ENCODE measurements at places on chromosomes 12 and 14.

- DNase-seq, result no peak
Observed at GRCh38 chr12:110689281-110690126, 589 bp upstream of the HVCN1 start.

- no peak for DNase-seq
Observed at GRCh38 chr12:92008345-92008744, 137.3 kb downstream of the BTG1 start.

- no peak for DNase-seq
Observed at GRCh38 chr14:31441273-31442111, 15.8 kb downstream of the DTD2 start.

- no peak for DNase-seq
Observed at GRCh38 chr12:53174881-53175491, 5.5 kb upstream of the ZNF740 start.

- no peak for DNase-seq
Observed at GRCh38 chr14:70140614-70141013, 48.1 kb downstream of the SLC8A3 start.

GRCh38 chr14:62557416-62557815 is 487.8 kb downstream of the KCNH5 start:
- no peak for DNase-seq

DNA sequence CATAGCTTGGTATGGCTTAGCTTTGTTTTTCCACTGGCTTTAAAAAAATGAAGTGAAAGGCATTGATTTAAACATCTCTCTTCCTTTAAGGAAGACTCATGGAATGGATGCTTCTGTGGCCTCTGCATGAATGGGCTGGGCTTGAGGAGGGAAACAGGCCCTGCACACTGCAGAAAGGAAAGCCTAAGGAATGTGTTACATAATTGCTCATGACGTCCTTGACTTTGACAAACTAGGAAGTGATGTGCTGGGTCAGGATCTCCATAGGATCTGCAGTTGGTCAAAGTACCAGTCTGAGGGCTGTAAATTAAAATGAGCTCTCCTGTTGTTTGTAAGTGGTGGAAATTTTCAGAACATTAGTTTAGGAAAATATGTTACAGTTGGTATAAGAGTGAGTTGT is 12.7 kb downstream of the SAMD4A start:
- no peak for DNase-seq

DNA sequence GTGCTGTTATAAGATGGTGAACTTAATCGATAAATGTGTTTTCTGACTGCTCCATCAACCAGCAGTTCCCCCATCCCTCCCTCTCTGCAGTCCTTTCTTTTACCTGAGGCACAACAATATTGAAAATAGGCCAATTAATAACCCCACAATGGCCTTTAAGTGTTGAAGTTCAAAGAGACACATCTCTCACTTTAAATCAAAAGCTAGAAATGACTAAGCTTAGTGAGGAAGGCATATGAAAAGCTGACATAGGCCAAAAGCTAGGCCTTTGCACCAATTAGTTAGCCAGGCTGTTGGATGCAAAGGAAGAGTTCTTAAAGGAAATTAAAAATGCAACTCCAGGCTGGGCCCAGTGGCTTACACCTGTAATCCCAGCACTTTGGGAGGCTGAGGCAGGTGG is 43.7 kb downstream of the SAV1 start:
- no peak for DNase-seq

GRCh38 chr12:1262011-1262410 is 271.0 kb downstream of the ERC1 start:
- no peak for DNase-seq

DNA sequence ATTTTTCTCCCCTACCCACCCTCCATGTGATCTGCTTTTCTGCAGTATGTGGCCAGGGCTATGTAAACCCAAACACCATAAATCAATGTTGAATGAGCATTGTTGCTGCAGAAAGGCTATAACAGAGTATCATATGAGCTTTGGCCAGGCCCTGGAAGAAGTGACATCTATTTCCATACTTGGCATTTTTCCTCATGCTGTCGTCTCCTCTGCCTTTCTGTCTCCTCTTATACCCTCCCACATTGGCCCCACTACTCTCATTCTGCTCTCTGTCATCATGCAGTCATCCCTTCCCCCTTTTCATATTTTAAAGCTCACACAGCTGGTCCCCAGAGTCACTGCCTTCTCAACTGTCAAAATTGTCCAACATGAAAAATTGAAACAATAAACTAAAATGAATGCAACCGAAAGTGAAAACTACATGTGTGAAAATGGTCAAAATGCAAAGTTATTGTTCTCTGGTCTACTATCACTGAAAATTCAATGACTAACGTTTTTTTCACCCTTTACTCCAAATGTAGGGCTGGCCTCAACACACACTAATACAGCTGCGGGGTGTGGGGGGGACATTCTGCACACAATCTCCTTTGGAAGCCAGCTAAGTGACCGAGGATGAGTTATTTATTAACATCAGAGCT is 290.7 kb upstream of the TMPO start:
- DNase-seq, result no peak

DNA sequence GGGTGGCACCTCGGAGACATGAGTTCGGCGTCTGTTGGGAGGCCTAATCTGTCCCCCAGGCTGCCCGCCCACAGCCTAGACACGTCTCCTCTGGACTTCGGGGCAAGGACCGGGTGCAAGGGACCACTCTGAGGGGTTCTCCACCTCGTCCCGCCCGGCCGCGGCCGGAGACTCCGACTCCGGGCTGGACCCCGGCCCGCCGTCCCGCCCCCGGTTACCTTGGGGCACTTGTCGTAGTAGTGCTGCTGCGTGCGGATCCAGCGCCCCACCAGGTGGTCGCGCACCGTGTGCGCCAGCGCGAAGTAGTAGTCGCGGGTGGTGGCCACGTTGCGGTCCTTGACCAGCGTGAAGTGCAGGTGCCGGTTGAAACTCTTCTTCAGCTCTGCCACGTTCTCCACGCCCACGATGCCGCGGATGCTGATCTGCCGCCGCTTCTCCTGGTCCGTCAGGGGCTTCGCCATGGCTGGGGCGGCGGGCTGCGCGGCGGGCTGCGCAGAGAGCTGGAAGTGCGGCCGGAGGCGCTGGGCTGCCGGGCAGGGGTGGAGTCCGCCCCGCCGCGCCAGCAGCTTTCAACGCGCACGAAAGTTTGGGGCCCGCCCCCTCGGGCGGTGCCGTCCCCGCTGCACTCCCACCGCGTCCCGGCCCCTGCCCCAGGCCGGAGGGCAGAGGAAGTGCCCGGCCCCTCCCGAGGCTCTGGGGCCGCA is at the start of gene PYGL:
PYGL (minus strand) TSS at position 541 of the 704 bp plus-strand sequence; CDS start at position 461, 80 bp downstream.
- DNase-seq, result no peak

DNA sequence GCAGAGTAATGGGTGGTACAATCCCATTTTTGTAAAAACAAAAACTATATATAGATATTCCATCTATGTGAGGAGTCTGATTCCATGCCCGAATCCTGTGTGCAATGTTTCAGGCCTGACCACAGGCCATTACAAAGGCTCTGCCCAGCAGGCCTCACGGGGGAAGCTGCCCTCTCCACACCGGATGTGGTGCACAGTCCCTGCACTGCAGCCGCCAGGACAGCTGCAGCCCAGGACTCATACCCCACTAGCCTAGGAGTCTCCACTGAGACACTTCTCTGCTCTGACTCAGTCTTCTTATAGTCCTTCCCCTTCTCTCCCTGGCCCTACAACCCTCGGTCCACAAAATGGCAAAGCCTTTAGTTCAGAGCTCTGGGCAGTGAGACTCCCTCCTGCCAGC is 190.4 kb downstream of the PPM1H start:
- DNase-seq, result no peak

- no peak for DNase-seq
Observed at GRCh38 chr14:101246894-101247841, 314.1 kb upstream of the DIO3 start.

DNA sequence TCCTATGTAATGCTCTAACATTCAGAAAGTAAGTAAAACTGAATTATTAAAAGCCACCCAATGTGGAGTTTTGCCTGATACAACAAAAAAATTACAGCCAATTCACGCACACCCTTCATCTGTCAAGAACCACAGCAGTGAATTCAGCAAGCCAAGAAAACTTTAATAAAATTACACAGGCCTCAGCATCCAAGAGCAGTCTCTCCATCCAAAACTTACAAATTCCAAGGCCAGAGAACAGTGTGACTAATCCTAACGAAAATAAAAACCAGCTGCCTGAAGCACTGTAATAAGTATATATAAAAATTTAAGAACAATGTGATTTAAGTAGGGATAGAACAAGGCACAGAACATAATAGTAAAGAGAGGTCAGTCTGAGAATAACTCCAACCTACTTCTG is 54.2 kb downstream of the SIX6 start:
- DNase-seq, result no peak

GRCh38 chr14:105071326-105071725 is 6.1 kb upstream of the GPR132 start:
- no peak for DNase-seq

DNA sequence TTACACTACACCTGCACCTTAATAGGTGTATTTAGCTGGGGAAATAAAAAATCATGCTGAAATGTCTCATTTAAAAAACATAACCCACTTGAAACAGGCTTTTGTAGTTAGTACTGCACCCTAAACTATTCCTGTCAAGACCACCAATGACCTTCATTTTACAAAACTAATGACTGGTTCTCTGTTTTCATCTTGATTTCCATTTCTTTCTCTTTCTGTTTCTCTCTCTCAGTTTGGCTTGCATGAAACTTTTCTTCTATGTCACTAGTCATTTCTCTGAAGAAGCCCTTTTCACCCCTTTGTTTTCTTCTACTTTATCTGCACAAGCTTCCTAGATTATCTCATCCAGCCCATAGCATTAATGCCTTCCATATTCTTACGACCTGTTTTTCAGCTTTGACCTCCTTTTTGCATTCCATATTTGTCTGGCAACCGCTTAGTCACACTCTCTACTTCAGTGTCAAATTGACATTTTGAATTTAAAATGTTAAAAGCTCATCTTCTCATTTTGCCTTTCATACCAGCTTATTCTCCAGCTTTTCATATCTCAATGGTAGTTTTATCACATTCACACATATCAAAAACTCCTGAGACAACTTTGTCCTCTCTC is 32.7 kb upstream of the KLRF1 start:
- DNase-seq, result no peak

GRCh38 chr14:97703006-97703760 is 906.0 kb downstream of the VRK1 start:
- DNase-seq, result no peak

DNA sequence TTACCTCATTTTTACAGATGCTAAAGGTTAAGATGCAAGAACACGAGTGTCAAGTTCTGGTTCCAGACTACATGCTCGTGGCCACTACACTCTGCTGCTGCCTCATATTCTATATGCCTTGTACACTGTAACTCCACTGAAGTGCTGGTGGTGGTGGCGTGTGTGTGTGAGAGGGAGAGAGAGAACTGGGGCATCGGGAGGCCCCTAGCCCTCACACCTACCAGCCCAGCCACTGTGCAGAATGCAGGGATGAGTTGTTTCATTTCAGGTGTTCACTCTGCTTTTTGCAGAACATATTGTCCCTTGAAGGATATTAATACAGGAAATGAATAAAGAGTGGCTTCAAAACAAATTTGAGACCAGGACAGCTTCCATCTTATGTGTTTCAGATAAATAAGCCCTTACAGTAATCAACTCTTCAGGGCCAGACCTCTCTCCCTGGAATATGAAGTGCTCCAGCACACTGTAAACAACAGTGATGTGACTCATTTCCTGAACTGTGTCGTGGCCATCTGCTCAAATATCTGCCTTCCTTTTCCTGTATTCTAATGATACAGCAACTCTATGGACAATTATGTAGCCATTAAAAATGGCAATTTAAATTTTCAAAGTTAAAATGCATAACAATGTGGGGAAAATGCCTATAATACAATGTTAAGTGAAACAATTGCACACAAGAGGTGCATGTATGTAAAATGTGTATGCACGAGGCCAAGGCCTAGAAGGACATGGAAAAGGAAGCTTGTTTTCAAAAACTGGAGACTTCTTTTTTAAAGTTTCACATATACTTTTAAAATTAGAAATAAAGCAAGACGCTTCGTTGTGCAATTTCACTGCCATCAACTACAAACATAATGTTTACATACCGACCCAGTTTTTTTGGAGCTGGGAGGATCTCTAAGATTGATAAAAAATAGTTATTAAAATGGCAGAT is 215.4 kb downstream of the PELI2 start:
- no peak for DNase-seq

DNA sequence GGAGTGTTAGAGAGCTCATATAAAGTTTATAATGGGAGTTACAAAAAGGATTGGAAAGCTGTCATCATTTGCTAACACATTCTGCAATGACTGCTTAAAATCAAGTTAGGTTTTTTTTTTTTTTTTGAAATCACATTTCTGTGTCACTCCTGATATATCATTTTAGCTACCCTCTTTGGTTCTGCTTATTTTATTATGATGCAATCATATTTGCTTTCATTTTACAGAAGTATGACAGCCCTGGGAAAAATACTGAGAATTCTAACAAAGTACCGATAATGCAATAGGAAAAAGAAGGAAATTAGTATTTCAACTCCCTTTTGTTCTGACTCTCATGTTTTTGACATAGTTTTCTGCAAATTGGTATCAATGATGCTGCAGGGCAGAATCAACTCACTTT is 71.6 kb upstream of the MDGA2 start:
- no peak for DNase-seq

GRCh38 chr12:111868676-111869588 is 26.9 kb downstream of the MAPKAPK5 start:
- DNase-seq, result no peak

Measured in occipital lobe (tissue), 3 donors.